Placental pericyte (primary cell): ENCODE measurements at places on chromosomes 1 and 21. TPM values are rescaled to one million over a fixed set of nuclear protein-coding genes. Genes with fewer than 3 reads are reported as not detected.

BRDT gene
- 0.22 and 2.1 TPM in 2 replicates for total RNA-seq

SPOCD1 gene
- 56.7 and 148 TPM in 2 replicates for total RNA-seq

CFAP141 gene
- not detected in 2 replicates for total RNA-seq

B3GALT5 gene
- 1.1 and 2.6 TPM in 2 replicates for total RNA-seq

FCRL5 gene
- total RNA-seq, result not detected in 2 replicates

HORMAD1 gene
- total RNA-seq, result 0.14 and 2.4 TPM in 2 replicates

SPRR2B gene
- not detected in 2 replicates for total RNA-seq

RIPPLY3 gene
- under 0.01 TPM in 1 of 2 replicates, not detected in the other for total RNA-seq

LIPI gene
- not detected in 2 replicates for total RNA-seq

FAM163A gene
- total RNA-seq, result under 0.01 TPM in 1 of 2 replicates, not detected in the other

OR2L2 gene
- not detected in 2 replicates for total RNA-seq

NTMT2 gene
- total RNA-seq, result not detected in 2 replicates

RBM8A gene
- 96.9 and 183 TPM in 2 replicates for total RNA-seq

LRIG2 gene
- total RNA-seq, result 15.8 and 21.2 TPM in 2 replicates

GNAT2 gene
- total RNA-seq, result 0.44 TPM in 1 of 2 replicates, not detected in the other

CMPK1 gene
- total RNA-seq, result 63.0 and 103 TPM in 2 replicates

TNFAIP8L2 gene
- total RNA-seq, result not detected in 2 replicates

OR2T29 gene
- total RNA-seq, result not detected in 2 replicates

DMBX1 gene
- not detected in 2 replicates for total RNA-seq

TNNT2 gene
- under 0.01 TPM in 1 of 2 replicates, not detected in the other for total RNA-seq

UMODL1 gene
- 0.29 TPM in 1 of 2 replicates, not detected in the other for total RNA-seq

PTPN7 gene
- total RNA-seq, result not detected in 2 replicates

S100A7 gene
- total RNA-seq, result not detected in 2 replicates

HRNR gene
- total RNA-seq, result not detected in 2 replicates

HSPA6 gene
- 0.29 and 0.88 TPM in 2 replicates for total RNA-seq

GSTM2 gene
- total RNA-seq, result 7.6 and 16.0 TPM in 2 replicates

ECM1 gene
- total RNA-seq, result 16.2 and 34.5 TPM in 2 replicates

CBS gene
- 74.6 and 101 TPM in 2 replicates for total RNA-seq

TAS1R3 gene
- 0.14 and 1.3 TPM in 2 replicates for total RNA-seq

ABCA4 gene
- total RNA-seq, result under 0.01 and 0.29 TPM in 2 replicates

DAP3 gene
- total RNA-seq, result 82.8 and 101 TPM in 2 replicates

C1orf21 gene
- total RNA-seq, result 12.5 and 14.5 TPM in 2 replicates

CFAP410 gene
- 10.0 and 20.1 TPM in 2 replicates for total RNA-seq

FCRL4 gene
- not detected in 2 replicates for total RNA-seq

SOX13 gene
- total RNA-seq, result 4.6 and 5.4 TPM in 2 replicates

B4GALT3 gene
- 33.9 and 34.1 TPM in 2 replicates for total RNA-seq

WDR3 gene
- total RNA-seq, result 16.6 and 29.2 TPM in 2 replicates

CDK11A gene
- total RNA-seq, result 17.1 and 21.5 TPM in 2 replicates

CD48 gene
- not detected in 2 replicates for total RNA-seq

KIF21B gene
- 0.22 and 0.29 TPM in 2 replicates for total RNA-seq

VANGL1 gene
- 6.6 and 13.3 TPM in 2 replicates for total RNA-seq

SELE gene
- total RNA-seq, result not detected in 2 replicates
